ENCODE measurements at places on chromosomes 3 and 15.
A peak's percentile ranks its signal among the peaks of the same experiment; 100 is the strongest.

- DNase-seq, result no peak
These were observed 49.1 kb upstream of the ABHD2 start for GRCh38 chr15:89039142-89039541.

- DNase-seq, result no peak
These were observed 4.1 kb downstream of the GAP43 start for GRCh38 chr3:115627180-115628074.

- DNase-seq, result no peak
These were observed 3.1 kb upstream of the RAD54L2 start for GRCh38 chr3:51535146-51536019.

DNA sequence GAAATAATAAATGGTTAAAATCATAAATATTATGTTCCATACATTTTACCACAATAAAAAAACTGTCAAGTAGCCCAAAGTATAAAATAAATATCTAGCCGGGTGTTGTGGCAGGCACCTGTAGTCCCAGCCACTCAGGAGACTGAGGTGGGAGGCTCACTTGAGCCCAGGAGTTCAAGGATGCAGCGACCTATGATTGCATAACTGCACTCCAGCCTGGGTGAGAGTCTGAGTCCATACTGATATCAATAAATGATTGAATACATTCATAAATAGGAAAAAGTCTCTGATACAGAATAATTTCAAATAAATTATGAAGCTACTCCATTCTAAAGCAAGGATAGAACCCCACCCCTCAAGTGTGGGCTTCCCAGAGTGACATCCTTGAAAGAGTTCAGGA lies 68.5 kb upstream of the GATA2 start:
- no peak for DNase-seq

GRCh38 chr3:142586803-142587406 lies 8.4 kb upstream of the ATR start:
- peak; percentile 10 for DNase-seq

- peak; percentile 21 for DNase-seq
These were observed 508.9 kb upstream of the TBL1XR1 start for GRCh38 chr3:177705976-177706823.

- DNase-seq, result no peak
These were observed 42.1 kb upstream of the ACTC1 start for GRCh38 chr15:34837246-34838016.

- peak; percentile 16 for DNase-seq
These were observed 111.7 kb upstream of the KLF13 start for GRCh38 chr15:31214864-31215489.

DNA sequence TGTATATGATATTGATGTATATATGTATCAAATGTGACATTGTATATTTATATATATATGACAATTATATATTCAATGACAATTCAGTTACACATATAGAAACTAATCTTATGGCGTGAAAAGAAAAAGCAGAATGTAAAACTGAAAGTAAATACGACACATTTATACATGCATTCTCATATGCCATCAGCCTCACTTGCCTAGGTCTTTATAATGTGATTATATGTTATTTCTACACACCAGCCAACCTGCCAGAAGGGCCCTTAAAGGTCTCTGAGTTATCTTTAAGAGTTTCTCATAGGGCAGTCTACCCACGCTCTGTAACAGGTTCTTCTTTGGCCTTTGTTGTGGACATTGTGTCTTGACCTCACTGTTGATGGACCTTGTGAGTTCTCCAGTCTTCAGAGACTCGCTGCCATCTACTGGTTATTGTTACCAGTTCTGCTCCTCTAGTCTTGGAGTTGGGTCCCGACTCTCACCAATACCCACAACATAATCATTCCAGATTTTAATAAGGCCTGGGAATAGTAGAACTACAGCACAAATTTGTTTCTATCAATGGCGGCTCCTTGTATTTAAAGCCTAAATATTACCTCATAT lies 371.5 kb upstream of the GOLIM4 start:
- no peak for DNase-seq

GRCh38 chr3:151593928-151594327 lies 133.1 kb upstream of the IGSF10 start:
- DNase-seq, result no peak

DNA sequence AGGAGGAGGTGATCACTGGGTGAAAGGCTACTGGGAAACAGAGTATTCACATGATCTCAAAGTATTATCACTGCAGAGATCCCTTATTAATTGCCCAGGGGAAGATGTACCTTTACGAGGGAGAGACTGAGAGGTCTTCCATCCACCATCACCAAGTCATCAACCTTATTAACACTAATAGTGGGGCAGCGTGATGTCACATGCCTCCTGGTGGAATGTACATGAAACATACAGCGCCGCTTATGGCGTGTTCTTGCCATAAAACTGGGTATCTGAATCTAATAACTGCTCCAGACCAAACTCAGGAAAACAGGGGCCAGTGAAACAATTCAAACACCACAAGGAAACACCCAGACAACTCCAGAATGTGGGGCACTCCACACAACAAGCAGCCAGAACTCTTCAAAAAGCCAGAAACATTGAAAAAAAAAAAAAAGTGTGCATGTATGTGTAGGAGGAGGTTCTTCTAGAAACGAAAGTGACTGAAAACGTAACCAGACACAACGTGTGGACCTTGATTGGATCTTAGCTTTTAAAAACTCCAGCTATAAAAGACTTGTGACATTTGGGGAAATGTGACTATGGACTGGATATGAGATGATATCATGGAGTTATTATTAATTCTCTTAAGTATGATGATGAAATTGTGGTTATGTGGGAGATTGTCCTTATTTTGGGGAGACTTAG lies 4.6 kb downstream of the STIMATE start:
- DNase-seq, result no peak

GRCh38 chr3:52623234-52623792 lies 62.4 kb downstream of the PBRM1 start:
- no peak for DNase-seq

- DNase-seq, result no peak
These were observed 147.0 kb upstream of the LRRFIP2 start for GRCh38 chr3:37321377-37321781.

DNA sequence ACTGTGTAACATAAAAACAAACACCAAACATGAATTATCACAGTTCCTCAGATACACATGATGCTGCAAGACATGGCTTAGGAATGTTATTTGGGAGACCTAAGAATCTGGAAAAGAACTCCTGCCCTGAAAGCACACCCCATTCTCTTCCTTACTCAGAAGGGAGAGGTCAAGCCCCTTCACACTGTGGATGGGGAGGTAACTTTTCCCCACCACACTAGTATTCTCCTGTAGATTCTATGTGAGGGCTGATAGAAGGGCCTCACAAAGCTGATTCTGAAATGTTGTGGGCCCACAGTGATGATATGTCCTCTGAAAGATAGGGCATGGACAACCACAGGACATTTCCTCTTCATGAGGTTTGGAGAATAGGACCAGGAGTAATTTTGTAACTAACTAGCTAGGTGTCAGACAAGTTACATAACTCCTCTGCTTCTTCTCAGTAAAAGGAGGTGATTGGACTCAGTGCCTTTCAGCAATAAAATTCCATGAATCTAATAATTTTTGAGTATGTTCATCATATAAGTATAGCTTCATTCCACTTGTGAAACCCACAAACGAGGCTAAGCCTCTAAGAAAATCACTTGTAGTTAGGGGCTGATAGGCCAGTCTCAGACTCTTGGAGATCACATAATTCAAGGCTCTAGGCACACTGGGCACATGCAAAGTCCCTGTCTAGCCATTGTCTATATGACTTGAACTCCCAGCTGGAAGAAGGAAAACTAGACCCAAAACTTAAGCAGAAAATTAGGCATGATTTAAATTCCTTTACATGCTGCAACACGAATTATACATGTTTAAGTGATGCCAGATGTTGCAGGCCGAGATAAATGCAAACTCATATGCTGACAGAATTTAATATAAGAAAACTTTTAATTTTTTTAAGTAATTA lies 7.5 kb downstream of the PTX3 start:
- DNase-seq, result no peak

DNA sequence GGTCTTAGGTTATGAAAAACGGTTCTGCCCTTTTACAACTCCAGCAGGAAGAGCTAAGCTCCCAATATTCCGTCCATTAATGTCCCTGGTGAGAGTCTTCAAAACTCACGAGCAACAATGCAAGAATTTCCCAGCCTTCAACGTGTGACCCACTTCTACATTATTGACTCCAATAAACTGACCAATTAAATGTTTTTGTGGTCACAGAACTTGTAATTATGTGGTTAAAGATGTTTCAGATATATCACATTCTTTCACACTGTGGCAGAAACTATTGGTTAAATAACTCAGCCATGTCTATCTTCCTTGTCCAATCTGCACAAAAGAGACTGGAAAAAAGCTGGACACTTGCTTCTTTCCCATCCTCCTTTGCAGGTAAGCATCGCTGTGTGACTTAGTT lies 286.6 kb upstream of the ADAMTS9 start:
- DNase-seq, result no peak

DNA sequence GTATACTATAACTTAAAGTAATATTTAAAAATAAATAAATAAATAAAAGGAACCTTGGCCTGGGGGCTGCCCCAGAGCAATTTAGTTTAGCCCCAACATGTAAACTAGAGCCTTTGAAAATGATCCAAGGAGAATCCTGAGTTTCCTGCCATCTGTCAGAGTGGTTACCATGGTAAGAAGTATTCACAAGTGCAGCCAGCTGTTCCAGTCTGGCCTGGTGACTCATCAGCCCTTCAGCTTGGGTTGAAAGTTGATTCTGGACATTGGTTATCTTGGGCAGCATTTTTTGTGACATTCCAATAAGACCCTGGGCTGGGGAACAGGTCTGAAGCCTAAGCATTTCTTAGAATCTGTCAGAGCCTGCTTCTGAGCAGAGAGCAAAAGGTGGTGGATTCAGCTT lies 72.7 kb upstream of the LRTM1 start:
- no peak for DNase-seq

DNA sequence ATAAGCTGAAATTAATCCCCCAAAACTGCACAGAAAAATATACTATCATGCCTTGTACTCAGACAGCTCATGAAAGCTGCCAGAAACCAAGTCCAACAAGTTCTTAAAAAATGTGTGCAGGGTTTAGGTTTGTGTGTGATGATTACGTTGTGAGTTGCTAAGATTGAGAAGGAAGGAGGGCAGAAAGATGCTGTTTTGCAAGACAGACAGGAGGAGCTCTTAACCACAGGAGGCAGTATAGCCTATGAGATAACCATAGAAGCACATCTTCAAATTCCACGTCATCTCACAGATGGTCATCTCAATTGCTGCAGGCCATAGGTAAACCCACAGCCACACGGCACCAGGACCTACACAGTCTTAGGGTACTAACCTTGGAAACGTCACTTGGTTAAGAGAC lies 191.9 kb downstream of the STT3B start:
- DNase-seq, result no peak

- DNase-seq, result no peak
These were observed 18.9 kb upstream of the ONECUT1 start for GRCh38 chr15:52808996-52809395.

Measured in anterior cingulate cortex (tissue), 58 donors.